Cardiac muscle cell (in vitro differentiated cells and primary cell): ENCODE measurements at places on chromosomes 11 and 22. TPM values are rescaled to one million over a fixed set of nuclear protein-coding genes. Genes with fewer than 3 reads are reported as not detected.

ENTHD1 gene
- total RNA-seq: not detected in 2 replicates

- peaks cover 5% of the 10 kb centered on the region for H3K4me1 ChIP-seq
- no peak within 1 kb of the TSS for H3K27ac ChIP-seq
- peak within 1 kb of the TSS; percentile 41 for H3K4me3 ChIP-seq
- peak; percentile 47 for DNase-seq
- no peaks in the 10 kb centered on the region for H3K36me3 ChIP-seq
Measured at GRCh38 chr22:44024288-44024921, at the start of gene PARVB. TSS of gene PARVB (plus strand) at chr22:44024302. CDS start at chr22:44024340, 38 bp downstream.

DNA sequence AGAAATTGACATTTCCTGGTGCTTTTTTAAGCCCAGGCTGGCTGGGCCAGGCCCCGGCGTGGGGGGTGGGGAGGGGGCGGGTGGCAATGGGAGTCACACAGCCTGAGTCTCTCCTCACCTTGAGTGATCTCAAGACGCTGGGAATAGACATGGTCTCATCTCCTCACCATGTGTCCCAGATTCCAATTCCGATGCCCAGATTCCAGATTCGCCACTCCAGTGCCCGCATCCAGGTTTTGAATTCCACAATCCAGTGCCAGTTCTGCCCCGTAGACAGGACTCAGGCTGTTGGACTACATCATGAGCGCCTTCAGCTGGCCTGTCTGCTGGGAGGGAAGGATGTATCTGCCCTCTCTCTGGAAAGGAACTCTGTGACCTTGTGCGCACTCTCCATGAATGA lies 19.1 kb downstream of the KCNC1 start:
- H3K27ac ChIP-seq: no peak overlapping the region
- H3K4me3 ChIP-seq: no peak overlapping the region
- H3K4me1 ChIP-seq: no peaks in the 10 kb centered on the region
- no peaks in the 10 kb centered on the region for H3K36me3 ChIP-seq
- no peak for DNase-seq
- H3K27me3 ChIP-seq: peaks cover 23% of the 10 kb centered on the region

DNA sequence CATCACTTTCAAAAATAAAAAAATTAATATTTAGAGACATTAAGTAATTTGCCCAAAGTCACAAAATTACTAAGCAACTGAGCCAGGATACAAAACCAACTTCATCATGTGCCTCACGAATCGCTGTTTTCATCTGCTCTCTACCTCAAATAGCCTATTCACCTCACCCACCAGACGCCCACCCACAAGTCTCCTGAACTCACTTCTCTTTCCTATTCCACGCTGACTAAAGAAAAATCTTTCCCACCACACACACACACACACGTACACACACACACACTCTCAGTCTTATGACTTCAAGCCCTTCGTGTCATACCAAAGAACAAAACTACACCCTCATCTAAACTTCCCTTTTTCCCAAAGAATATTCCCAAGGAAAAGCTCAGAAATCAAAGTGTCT lies 2.2 kb downstream of the OR8B12 start:
- DNase-seq: no peak
- H3K27ac ChIP-seq: no peak overlapping the region
- H3K4me1 ChIP-seq: no peaks in the 10 kb centered on the region
- no peak overlapping the region for H3K4me3 ChIP-seq
- no peaks in the 10 kb centered on the region for H3K36me3 ChIP-seq
- H3K27me3 ChIP-seq: peaks cover 3% of the 10 kb centered on the region

DNA sequence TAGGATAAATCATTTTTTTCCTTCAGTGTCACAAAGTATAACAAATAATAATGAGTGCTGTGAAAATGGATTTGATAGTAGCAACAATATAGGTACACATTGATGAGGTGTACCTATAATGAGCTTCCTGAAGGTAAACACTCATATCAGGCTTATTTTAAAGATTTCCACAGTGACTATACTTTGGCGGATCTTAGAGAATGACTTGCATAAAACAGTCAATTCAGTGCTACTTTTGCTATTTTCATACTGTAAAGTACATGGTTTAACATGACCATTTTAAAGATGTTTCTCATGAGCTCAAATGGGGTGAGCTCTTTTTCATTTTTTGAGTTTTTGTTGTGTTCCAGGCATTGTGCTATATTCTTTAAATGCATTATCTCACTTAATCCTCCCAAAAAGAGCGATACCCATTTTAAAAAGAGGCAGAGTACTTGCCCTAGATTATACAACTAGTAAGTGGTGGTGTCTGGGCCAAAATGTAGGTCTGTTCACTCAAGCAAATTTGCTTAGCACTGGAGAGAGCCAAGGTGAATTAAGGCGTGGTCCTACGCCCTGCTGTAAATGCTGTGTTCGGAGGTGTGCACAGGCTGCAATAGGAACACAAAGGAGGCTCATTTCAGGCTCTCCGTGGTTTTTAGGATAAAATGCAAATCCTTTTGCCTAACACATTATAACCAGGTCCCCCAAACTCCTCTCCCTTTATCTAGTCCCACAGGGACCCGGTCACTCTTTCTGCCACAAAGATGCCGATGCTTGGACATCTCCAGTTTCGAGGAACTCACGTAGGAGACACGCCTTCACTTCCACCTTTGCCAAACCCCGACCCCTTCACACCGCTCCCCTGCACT lies 617 bp upstream of the ALKBH3 start:
- H3K36me3 ChIP-seq: peaks cover 20% of the 10 kb centered on the region
- peaks cover 48% of the 10 kb centered on the region for H3K27me3 ChIP-seq
- H3K4me3 ChIP-seq: peak overlapping the region; percentile 90
- no peak overlapping the region for H3K27ac ChIP-seq
- DNase-seq: no peak
- H3K4me1 ChIP-seq: peaks cover 5% of the 10 kb centered on the region

DNA sequence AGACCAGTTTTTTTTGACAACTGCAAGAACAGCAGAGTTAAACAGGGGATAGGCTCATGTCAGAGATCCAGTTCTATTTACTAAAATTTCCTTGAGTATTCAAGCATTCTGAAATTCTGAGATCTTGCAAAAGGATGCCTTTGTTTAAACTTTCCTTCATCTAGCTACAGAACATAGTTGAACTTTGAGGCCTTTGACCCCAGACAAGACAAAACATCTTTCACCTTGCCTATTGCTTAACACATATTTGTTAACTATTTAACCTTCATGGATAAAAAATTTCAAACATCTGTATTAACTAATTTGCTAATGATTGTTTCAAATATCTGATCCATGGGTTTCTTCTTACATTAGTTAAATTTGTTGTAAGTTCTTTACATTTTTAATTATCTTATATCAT lies 38.2 kb downstream of the GLYATL1 start:
- H3K4me3 ChIP-seq: no peak overlapping the region
- no peaks in the 10 kb centered on the region for H3K27me3 ChIP-seq
- no peak overlapping the region for H3K27ac ChIP-seq
- no peaks in the 10 kb centered on the region for H3K36me3 ChIP-seq

HPS4 gene
- total RNA-seq: 20.9 and 35.9 TPM in 2 replicates
